ENCODE measurements at places on chromosomes 11 and 22.

GRCh38 chr11:66969584-66970225 is 5.4 kb upstream of the C11orf86 start:
- DNase-seq: no peak

- DNase-seq: no peak
These were observed 14.6 kb downstream of the UBASH3B start for GRCh38 chr11:122670131-122670530.

DNA sequence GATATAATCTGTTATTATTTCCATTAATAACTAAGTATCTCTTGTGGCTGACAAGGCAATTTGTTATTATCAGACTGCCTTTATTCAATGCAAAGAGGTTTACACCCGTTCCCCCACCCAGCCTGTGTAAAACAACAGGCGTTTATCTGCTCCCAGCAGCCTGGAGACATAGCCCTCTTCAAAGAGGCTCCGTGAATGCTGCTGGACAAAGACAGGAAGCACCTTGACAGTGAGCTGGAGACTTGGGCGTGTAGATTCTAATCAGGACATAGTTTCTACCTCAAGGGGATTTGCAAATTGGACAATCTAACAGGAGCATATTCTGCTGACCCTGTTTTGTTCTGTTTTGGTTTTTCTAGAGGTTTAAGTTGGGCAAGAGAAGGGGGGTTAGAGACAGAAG is 733.0 kb upstream of the KIRREL3 start:
- DNase-seq: no peak

- DNase-seq: no peak
These were observed 45.4 kb upstream of the RCN1 start for GRCh38 chr11:32045456-32045855.

GRCh38 chr22:49208004-49208402 is 619.7 kb downstream of the BRD1 start:
- DNase-seq: peak; percentile 2

DNA sequence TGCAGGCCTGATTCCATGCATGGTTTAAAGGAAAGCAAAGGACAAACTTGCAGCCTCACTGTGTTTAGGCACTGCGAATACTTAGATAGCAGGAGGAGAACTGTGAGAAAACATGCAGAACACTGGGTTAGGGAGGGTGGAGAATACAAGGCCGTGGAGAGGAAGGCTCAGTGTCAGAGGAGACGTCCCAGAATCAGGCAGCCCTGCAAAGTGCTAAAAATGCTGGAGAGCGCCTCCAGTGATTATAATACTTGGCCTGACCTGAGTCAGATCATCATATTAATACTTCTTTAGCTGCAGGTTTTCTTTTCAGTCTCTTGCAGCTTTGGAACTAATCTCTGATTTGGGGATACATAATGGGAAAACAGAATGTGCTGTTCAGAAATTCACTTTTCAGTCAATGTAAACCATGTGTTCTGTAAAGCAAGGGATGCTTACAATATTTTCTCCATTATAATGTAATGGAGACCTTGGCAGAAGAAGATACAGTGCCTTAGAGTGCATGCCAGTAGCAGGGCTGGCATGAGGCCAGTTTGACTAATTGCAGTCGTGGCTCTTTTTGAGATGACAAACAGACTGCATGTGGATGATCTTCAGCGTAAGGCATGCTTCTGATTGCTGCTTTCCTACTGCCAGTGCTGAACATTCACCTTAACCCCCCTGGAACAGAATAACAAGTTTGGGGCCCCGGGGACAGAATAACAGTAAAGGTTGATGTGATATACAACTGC is 16.8 kb downstream of the EXT2 start:
- no peak for DNase-seq

- DNase-seq: no peak
These were observed 21.2 kb downstream of the RSF1 start for GRCh38 chr11:77799338-77799737.

DNA sequence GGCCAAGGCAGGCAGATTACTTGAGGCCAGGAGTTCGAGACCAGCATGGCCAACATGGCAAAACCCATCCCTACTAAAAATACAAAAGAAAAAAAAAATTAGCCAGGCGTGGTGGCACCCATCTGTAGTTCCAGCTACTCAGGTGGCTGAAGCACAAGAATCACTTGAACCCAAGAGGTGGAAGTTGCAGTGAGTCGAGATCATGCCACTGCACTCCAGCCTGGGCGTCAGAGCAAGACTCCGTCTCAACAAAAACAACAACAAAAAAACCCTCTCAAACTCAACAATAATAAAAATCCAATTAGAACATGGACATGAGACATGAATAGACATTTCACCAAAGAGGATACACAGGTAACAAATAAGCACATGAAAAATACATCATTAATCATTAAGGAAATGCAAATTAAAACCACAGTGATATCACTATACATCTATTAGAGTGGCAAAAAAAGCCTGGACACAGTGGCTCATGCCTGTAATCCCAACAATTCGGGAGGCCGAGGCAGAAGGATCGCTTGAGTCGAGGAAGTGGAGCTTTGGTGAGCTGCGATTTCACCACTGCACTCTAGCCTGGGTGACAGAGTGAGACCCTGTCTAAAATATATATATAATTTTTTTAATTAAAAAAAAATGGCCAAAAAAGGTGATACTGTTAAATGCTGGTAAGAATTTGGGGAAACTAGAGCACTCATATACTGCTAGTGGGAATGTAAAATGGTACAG is 12.7 kb upstream of the SEPTIN5 start:
- no peak for DNase-seq

DNA sequence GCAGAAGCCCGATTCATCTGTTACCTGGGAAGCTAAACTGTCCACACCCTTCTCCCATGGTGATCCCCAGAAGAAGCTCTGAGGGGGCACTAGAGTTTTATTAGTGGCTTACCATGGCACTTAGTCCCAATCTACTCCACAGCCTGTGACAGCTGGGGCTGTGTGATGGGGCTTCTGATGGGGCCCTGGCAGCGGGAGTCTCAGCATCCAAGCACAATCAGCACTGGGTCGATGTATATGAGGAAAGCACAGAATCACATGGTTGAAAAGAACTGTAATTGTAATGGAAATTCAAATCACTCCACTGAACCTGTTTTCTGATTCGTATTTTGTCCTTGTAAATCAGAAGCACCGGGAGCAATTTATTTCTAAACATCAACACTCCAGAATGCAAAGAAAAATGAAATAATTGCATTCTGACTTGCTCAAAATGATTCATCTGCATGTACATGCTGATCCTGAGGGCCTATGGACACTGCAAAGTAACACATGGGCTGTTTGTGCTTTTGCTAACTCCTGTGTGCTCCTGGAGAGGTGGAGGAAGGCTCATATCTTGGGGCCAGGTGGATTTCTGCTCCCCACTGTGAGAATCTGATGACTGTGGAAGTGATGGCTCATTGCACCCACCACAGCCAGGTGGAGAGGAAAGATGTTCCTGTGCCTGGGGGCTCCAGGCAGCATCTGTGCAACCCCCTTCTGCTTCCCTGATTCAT is 203.0 kb downstream of the KIRREL3 start:
- DNase-seq: no peak

DNA sequence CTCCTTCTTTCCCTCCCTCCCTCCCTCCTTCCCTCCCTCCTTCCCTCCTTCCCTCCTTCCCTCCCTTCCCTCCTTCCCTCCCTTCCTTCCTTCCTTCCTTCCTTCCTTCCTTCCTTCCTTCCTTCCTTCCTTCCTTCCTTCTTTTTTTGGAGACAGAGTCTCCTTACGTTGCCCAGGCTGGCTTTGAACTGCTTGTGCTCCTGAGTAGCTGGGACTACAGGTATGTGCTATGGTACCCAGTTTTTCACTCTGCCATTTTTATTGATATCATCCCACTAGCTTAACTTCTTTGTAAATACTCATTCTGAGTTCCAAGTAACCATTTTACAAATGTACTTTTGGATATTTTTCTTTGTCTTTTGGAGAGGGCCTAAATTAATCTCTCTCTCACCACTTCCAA is 336.8 kb upstream of the DDI1 start:
- no peak for DNase-seq

GRCh38 chr11:121814296-121814695 is 301.7 kb downstream of the BLID start:
- DNase-seq: no peak

DNA sequence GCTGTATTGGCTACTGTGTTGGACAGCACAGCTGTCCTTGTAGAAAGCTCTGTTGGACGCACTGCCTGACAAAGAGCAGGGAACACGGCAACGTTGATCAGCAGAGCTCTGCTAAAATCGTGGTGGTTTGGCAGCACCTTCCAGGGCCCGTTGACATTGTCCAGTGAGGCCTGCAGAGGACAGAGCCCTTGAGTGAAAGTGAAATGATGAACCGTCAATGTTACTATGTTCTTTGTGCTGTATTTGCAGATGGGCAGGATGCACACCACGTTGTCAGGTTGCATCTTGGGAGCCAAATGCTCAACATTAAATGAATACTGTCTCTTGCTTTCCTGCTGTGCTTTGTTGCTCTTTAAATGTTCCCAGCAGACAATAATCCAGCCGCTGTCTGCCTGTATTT is 69.7 kb downstream of the NELL1 start:
- DNase-seq: no peak

DNA sequence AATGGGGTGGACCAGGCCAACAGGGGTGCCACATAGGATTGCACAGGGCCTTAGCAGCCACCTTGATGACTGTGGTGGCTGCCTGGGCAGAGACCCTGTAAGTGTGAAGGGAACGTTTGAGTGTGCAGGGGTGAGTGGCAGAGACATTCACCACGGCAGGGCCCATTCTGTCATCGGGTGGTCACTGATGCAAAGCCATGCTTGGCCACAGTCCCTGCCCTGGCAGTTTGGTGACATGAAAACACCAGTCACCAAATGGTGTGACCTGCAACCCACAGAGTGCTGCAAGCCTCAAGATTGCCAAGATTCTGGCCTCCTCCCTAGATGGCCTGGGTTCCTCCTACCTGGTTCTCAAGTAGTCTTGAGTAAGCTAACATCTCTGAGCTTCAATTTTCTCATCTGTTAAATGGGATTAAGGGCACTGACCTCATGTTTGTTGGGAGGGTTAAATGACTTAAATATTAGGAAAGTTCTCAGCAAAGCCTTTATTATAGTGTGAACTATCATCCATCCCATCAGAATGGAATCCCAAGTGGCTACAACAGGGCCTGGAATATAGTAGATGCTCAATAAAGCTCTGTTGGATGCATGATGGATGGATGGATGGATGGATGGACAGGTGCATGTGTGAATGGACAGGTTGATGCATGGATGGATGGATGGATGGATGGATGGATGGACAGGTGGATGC is 53.0 kb downstream of the MACROD1 start:
- DNase-seq: no peak

DNA sequence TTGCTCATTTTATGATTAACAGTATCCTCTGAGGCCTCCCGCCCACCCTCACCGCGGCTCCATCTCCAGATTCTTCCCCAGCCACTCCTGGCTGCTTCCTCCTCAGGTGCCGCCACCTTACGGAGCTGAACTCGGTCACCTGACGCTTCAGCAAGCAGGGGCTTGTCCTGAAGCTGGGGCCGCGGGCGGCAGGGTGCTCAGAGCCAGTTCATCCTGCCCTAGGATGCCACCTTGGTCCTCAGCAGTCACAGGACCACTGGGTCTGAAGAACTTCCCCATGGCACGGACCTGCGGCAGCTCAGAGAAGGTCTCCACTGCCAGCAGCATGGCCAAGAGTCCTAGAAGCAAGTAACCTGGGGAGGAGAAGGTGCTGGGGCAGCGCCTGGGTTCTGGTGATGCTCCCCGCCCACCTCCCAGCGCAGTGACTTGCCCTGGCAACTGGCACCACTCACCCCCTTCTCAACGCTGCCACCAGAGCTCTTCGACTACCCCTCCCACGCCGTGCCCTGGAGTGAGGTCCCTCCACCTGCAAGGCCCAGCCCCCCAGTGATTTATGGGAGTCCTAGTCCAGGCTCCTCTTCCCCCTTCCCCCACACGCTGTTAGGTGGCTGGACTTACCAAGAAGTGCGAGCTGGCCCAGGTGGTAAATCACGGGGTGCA is 2.6 kb downstream of the KCNK7 start:
- DNase-seq: no peak

DNA sequence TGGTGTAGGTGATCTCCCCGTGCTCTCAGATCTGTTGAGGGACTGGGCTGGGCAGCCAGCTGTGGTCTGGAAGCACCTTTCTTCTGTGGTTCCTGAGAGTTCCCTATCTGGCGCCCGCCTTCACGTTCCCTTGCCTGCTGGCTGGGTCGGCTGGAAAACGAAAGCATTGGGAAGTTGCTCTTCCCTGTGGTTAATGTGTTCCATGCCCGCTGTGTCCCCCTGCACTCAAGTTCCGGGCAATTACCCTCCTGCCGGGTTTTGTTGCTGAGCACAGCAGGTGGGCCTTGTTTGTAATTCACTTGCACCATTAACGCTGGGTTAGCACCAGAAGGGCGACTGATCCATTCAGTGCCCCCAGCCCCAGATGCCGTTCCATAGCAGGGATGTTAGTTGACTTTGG is 134.1 kb downstream of the GRIK4 start:
- no peak for DNase-seq

DNA sequence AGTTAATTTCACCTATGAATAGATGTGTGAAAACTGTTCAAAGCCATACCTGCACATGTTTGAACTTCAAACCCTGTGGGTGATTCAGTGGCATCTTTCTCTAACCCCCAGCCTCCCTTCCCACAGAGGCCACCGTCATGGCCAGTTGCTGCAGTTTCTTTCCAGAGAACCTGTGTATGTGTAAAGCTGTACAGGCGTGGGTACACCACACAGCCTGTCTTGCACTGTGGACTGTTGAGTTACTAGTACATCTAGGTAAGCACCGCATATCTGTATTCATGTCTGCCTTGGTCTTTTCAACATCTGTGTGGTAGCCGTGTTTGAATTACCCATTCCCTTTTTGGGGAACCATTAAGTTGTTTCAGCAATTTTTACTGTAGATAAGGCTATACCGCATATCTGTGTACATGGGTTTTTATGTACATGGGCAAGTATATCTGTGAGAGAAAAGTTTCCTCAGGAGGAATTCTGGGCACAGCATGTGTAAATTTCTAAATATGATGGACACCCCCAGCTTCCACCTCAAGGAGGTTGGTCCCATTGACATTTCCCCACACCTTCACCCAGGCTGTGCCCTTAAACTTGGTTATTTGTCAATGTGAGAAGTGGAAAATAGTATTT is 13.9 kb downstream of the NEAT1 start:
- DNase-seq: no peak

- no peak for DNase-seq
These were observed 689.3 kb downstream of the METTL15 start for GRCh38 chr11:28797536-28797935.

DNA sequence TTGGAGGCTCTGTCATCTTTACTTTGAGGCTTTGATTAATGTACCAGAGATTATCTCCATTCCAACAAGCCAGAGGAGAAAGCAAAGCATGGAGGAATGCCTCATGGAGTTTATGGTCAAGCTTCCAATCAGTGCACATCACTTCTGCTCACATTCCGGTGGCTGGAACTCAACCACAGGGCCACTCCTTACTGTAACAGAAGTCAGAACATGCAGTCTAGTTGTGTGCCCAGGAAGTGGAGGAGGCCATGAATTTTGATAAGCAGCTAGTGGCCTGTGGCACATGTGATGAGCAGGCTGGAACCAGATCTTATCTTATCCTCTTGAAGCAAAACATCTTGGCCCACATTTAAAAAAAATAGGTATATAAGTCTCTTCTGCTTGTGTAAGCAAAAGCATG is 258.9 kb upstream of the ARHGAP20 start:
- no peak for DNase-seq

All from activated T-cell treated with anti-CD3 and anti-CD28 coated beads, Interleukin-2, amount 50 U/mL, for 24 hours (primary cell).